ENCODE measurements at places on chromosomes 11 and 22.

DNA sequence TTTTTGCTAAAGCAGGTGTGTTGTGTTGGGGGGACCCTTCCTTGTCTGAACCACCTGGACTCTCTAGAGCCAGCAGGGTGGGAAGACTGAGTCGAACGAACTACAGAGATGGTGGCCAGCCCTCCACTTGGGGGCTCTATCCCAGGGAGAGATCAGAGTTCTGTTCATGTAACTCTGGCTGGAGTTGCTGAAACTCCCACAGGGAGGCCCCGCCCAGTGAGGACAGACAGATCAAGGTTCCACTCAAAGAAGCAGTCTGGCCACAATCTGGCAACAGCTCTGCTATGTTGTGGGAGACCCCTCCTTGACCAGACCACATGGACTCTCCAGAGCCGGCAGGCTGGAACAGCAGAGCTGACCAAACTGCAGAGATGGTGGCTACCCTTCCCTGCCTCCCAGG lies 20.2 kb upstream of the OR5AK2 start:
- DNase-seq = no peak

- DNase-seq = no peak
These were observed at the start of gene P2RY6 for GRCh38 chr11:73271936-73272679. Gene P2RY6, plus strand, starts transcription at chr11:73272338. Its CDS starts 24,181 bp downstream, at chr11:73296519.

DNA sequence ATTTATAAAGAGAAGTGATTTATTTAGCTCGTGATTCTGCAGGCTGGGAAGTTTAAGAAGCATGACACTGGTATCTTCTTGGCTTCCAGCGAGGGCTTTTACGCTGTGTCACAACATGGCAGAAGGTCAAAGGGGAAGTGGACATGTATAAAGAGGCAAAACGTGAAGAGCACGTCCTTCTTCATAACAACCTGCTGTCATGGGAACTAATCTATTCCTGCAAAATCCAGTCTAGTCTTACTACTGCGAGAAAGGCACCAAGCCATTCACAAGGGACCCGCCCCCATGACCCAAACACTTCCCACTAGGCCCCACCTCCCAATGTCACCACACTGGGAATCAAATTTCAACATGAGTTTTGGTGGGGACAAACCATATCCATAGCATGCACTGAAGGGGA lies 58.3 kb downstream of the AMOTL1 start:
- DNase-seq = no peak

DNA sequence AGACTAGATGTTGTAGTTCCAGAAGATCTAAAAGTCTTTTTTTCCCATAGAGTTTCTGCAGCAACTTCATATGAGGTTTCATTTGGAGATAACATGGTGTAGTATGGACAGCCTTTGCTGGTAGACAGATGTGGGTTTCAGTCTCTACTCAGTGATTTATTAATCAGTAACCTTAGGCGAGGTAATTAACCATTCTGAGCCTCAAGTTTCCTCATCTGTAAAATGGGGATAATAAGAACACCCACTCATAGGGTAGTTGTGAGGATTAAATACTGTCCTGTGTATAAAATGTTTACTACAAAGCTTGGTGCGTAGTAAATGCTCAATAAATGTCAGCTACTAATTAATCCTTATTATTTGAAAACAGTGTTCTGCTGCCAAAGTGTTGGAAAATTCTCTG lies 16.8 kb downstream of the POU2F3 start:
- no peak for DNase-seq

DNA sequence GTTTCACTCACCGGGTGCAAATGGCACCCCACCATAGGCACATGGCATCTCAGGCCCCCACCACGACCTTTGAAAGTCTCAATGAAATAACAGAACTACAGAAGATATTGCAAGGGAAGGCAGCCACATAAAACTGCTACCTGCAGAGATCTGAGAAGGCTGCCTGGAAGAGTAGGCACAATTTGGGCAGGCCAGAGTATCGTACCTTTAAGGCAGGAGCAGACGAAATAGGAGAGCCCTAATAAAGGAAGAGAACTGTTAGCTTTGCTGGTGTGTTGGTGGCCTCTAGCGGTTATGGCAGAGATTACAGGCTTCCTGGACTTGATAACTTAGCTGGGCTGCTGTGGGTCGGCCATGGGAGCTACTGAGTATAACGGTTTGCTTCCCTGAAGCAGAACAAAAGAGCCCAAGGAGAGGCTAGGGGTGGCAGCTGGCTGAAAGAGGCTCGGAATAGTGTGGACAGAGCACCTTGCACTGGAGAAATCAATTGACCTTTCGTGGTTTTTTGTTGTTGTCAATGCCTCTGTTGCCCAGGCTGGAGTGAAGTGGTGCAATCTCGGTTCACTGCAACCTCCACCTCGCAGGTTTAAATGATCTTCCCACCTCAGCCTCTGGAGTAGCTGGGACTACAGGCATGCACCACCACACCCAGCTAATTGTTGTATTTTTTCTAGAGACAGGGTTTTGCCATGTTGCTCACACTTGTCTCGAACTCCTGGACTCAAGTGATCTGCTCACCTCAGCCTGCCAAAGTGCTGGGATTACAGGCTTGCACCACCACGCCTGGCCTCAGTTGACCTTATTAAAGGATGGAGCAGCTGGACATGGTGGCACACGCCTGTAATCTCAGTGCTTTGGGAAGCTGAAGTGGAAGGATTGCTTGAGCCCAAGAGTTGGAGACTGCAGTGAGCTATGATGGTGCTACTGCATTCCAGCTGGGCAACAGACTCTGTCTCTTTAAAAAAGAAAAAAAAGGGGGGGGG lies 4.8 kb downstream of the SDF2L1 start:
- DNase-seq = no peak

DNA sequence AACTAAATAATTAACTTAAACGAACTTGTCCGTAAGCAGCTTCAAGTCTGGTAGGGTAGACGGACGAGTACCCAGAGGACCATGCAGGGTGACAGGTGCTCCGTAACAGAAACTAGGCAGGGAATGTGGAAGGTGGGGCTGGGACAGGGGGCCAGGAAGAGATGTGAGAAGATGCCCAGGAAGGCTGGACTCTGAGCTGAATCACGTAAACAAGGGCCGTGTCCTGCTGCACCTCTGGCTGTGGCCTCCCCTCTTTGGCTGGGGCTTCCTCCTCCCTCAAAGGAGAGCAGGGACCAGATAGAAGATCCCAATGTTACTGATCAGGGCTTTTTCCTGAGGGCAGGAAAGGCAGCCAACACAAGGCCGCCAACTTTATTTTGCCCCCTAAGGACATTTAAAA lies 47.9 kb downstream of the PACSIN2 start:
- no peak for DNase-seq

GRCh38 chr11:34358728-34359547 lies 1.1 kb upstream of the ABTB2 start:
- peak; percentile 69 for DNase-seq

- DNase-seq = no peak
These were observed 47.2 kb downstream of the KCNQ1OT1 start for GRCh38 chr11:2652333-2653197.

DNA sequence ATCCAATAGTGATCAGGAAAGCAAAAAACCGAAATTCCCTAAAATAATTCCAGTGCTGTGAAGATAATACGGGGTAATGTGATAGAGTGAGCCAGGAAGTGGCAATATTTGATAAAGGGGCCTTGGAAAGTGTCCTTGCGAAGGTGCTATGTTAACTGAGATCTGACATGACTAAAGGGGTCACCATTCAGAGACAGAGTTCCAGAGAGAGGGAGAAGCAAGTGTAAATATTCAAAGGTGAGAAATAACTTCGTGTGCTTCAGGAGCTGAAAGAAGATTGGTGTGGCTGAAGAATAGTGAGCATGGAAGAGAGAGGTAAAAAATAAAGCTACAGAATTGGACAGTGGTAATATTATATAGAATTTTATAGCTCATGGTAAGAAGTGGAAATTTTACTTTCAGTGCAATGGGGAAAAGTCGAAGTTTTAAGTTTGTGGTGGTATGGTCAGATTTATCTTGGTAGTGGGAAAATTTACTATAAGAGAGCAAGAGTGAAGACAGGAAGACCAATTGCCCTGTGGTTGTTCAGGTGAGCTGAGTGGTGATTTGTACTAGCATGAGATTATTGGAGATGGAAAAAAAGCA lies 164.5 kb downstream of the JRKL start:
- DNase-seq = no peak

DNA sequence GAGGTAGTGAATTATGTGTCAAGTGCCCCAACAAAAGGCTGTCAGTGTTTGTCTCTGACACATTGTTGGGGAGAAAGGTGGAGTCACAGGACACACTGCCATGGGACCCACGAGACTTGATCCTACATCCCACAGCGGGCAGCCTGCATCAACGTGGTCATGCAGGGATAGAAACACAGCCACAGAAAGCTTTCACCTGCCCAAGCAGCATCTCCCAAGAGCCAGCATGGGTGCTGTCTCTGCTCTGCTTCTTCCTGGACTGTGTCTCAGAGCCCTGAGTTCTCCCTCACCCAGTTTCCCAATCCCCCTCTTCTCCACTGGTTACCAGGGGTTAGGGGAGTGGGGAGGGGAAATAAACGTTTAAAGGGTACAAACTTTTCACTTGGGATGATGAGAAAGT lies 97.2 kb downstream of the VPREB1 start:
- DNase-seq = no peak

- no peak for DNase-seq
These were observed 50.5 kb downstream of the SCUBE1 start for GRCh38 chr22:43292630-43293018.

GRCh38 chr11:117610901-117611300 lies 186.1 kb downstream of the DSCAML1 start:
- DNase-seq = no peak

- no peak for DNase-seq
These were observed 71.2 kb downstream of the FLI1 start for GRCh38 chr11:128765104-128765503.

DNA sequence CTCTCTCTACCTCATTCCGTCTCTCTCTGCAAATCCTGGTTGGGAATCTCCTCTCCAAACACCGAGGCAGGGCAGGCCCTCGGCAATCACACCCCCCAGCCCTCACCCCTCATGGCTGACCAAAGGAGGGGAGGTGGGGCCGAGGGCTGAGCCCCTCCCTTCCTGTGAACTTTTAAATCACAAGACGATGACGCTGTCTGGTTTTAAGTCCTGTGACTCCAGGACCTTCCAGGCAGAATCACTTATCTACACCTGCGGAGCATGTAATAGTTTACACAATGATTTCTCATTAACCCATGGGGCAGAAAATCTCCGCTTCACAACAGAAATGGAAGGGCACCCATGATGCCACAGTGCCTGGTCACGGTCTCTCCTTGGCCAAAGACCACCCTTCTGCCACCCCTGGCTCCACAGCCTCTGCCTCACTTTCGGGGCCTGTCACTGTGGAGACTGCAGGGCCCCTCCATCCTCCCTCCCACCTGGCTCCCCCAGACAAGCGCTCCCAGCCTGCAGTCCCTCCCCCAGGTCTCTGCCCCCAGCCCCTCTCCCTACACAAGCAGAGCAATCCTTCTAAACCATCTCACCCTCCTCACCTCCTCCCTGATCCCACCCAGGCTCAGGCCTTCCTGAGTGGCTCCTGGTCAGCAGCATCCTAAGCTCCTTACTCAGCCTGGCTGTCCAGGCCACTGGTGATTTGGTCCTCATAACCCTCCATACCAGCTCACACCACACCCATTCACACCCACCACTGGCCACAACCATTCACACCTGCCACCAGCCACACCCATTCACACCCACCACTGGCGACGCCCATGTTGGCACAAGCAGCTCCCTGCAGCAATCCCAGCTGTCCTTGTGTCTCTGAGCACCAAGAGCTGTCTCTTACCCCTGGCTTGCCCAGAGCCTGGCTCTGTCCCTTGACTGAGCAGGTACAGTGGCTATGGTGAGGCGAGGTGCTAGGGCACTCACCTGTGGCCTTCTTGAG lies 30.7 kb upstream of the ARFGAP3 start:
- DNase-seq = no peak

DNA sequence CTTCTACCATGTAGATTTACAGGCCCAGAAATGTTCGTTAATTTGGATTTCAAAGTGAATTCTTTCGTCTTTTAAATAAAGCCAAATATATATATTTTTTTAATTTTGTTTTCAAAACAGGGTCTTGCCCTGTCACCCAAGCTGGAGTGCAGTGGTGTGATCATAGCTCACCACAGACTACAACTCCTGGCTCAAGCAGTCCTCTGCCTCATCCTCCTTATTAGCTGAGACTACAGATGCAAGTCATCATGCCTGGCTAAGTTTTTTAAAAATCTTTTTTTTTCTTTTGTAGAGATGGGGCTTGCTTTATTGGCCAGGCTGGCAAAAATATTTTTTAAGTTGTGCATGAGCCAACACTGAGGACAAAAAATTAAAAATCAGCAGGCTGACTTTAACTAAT lies 5.0 kb upstream of the LMO2 start:
- DNase-seq = no peak

GRCh38 chr11:46006418-46007070 lies 84.1 kb downstream of the LARGE2 start:
- peak; percentile 56 for DNase-seq

- no peak for DNase-seq
These were observed 823.6 kb downstream of the TBC1D22A start for GRCh38 chr22:47586038-47586437.

- no peak for DNase-seq
These were observed 18.6 kb downstream of the GRAMD4 start for GRCh38 chr22:46638601-46639431.

DNA sequence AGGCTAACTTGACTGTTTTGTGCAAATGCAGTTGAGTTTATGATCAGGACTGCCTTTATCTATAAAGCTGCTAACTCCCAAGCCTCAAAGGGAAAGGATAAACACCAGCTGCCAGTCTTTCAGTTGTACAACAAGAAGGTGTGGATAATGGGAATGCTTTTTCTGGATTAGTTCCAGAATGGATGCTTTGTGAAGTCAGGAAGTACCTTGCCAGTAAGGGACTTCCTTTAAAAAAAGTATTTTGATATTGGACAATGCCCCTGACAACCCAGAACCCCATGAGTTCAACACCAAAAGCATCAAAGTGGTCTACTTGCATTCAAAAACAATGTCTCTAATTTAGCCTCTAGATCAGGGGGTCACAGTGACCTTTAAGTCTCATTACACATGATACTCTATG lies 32.0 kb downstream of the OR5A2 start:
- DNase-seq = no peak

- no peak for DNase-seq
These were observed 2.0 kb downstream of the KCNJ11 start for GRCh38 chr11:17386331-17387084.

DNA sequence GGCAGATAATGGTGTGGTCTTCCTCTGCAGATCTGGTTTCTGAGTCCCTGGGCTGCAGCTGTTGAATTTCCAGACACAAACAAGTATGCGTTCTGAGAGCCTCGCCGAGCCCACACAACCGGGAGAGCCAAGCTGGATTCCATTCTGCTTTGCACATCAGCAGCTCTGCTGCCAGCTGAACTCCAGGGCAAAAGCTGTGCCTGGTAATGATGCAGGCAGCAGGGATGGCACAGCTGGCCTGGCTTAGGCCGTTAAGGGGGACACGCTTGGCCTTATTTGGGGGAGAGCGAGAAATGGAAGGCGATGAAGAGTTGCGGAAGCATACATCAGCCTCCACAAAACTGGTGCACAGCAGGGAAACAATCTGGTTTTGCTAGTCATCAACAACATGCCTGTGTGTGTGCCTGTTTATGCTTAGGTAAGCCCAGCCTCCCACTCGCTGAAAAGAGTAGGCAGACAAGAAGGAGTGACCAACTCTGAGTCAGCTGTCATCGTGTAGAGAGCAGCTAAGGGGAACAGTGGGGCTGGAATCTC lies 25.1 kb downstream of the ADAMTS8 start:
- no peak for DNase-seq

All from right renal pelvis (tissue), 4 donors.